ENCODE measurements at places on chromosomes 2 and 18.

- no peak for DNase-seq
These were observed 2.4 kb downstream of the ITGA4 start for GRCh38 chr2:181459621-181460021.

GRCh38 chr2:188609321-188610049, 317.8 kb downstream of the GULP1 start:
- no peak for DNase-seq

DNA sequence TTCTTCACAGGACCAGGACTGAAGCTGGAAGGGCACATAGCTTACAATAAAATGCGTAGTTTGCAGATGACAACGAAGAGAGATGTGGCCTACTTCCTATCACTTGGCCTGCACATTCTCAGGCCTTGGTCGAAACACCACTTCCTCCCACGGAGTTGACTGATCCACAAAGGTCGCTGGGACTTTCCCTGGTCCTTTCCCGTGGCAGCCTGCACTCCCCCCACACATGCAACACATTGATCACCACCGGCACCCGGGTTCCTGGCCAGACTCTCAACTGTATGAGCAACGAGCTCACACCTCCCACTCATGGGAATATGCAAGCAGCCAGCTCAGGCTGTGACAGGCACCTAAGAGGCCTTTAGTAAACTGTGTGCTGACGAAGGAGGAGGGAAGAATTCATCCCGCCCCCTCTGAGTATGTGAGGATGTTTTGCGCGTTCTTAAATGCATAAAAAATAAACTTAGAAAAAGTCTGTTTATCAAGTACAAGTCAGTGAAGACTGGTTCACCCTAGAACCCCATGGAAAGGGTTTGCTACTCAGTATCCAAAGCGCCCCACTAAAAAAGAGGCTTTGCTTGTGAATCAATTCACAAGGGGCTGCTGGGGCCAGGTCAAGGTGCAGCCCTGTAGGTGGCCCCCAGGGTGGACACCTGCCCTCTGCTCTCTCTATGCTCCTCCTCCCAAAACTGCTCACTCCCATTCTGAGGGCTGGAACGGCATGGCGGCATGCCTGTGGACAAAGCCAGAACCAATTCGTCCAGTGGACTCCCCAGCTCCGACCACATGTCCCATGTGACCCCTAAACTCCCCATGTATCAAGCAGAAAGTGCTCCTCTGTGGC, 154.3 kb downstream of the EIPR1 start:
- peak; percentile 62 for DNase-seq

DNA sequence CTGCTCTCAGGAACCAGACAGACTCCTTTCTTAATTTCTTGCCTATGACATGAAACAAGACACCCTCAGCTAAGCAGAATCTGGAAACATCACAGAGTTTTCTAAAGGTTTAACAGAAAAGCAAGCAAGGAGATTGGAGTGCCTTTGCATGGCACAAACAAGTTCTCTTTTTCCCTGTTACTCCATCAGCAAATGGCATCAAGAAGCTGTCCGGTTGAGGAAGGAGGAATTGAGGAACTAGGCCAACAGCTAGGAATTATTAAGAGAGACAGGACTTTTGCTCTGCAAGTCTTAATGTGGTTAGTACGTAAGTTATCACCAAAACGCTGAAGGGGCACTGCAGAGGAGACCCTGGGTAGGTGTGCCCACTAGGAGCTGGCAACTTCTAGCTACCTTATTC, 53.2 kb downstream of the NEB start:
- DNase-seq, result no peak

- DNase-seq, result no peak
These were observed 83.0 kb downstream of the CMPK2 start for GRCh38 chr2:6782517-6783237.

DNA sequence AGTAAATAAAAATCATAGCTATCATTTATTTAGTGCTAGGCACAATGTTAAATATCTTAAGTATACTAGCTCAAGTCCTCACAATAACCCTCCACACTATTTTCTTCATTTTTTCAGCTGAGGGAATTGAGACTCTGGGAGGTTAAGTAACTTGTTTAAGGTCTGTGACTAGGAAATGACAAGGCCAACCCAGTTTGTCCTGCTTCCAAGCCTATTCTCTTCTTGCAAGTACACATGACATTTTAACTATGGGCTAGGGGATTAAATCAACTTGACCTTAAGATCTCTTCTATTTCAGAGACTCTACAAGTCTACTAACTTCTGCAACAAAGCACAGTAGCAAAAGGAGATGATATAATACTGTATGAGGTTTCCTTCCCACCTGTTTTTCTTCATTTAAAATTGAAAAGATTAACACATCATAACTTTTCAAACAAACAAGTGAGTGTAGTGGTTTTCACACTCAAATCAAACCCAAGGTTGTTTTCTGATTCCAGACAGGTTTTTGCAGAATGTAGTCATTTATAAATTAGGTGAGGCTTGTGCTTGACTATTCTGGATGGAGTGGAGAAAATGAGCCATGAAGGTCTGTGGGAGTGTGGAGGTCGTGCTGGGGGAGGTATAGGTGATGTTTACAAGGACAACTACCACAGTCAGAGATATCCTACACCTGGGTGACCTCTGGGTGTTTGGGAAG, 57.0 kb downstream of the CD28 start:
- no peak for DNase-seq

DNA sequence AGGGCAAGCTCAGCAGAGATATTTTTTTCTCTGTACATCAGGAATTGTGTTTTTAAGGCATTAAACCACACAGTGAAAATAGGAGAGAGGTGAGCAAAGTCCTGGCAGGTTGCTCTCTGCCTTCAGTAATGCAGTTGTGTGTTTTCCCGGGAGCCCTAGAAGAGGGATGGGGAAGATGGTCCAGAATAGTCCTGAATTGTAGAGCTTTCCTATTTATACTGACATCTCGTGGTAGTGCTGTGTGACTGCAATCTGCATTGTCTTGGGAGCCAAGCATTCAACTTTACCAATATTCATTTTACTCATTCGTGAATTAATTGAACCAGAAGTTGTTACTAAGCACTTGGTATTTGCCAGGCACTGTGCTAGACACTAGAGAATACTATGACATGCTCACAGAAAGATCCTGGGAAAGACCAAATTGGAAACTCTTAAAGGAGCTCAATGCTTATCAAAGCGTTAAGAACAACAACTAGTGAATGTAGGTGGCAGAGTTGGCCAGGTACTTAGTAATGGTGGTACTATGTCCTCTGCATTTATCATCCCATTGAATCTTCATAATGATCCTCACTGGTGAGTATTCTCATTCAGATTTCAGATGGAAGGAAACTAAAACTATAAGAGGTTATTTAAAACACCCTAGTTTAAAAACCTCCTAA, 214.6 kb downstream of the TRIB2 start:
- no peak for DNase-seq

GRCh38 chr2:18156421-18156820, 278.0 kb downstream of the KCNS3 start:
- no peak for DNase-seq

- no peak for DNase-seq
These were observed 65.1 kb downstream of the LOXHD1 start for GRCh38 chr18:46591783-46592391.

DNA sequence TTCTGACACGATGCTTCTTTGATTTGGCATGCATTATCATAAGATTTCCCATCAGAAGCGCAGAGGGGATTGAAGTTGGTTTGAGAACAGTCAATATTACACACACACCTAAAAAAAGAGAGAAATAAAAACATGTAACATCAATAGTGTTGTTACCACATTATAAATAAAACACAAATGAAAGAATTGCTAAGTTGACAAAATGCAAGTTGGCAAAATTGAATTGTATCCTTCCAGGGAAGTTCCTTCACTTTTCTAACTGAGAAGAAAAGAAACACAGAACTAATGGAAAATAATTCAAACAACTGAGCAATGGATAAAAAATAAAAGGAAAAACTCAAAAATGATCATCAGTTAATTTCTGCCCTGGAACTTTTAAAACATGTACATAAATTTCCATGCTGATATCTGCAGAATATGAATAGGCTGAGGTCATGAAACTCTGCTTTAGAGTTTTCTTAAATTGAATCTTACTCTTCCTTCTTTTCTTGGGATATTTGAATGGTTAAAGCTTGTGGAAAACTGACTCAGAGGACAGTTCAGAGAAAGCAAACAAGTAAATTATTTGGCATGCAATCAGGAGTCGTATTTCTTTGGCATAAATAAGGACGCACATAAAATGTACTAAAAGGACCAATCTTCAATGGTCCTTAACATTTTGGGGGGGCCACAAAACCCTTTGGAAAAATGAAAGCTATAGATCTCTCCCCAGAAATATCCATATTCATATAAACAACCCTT, 152.4 kb upstream of the CAVIN2 start:
- DNase-seq, result no peak

Measured in activated T-cell treated with anti-CD3 and anti-CD28 coated beads, Interleukin-2, amount 50 U/mL, for 1 hour (primary cell).